ENCODE measurements at places on chromosomes 13 and 19.

GRCh38 chr19:32165141-32165540, 180.3 kb upstream of the ZNF507 start:
- no peak for DNase-seq

DNA sequence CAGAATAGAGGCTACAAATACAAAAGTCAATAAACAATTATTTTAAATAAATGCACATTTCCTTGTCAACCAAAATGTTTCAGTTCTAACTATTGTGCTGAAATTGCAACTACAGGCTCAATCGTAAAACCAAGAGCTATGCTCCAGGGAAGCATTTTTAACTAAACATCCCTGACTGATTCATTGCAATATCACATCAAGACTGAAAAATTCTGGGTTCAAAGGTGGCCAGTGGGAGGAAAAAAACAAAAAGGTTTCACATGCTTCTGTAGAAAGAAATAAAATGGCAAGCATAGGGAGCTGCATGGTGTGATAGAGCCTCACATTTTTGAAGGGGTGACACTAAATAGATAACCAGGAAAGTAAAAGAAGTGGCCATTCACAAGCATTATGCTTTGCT, 862.8 kb downstream of the PCDH9 start:
- DNase-seq, result no peak

GRCh38 chr19:29680447-29680846, 15.2 kb downstream of the PLEKHF1 start:
- DNase-seq, result no peak

DNA sequence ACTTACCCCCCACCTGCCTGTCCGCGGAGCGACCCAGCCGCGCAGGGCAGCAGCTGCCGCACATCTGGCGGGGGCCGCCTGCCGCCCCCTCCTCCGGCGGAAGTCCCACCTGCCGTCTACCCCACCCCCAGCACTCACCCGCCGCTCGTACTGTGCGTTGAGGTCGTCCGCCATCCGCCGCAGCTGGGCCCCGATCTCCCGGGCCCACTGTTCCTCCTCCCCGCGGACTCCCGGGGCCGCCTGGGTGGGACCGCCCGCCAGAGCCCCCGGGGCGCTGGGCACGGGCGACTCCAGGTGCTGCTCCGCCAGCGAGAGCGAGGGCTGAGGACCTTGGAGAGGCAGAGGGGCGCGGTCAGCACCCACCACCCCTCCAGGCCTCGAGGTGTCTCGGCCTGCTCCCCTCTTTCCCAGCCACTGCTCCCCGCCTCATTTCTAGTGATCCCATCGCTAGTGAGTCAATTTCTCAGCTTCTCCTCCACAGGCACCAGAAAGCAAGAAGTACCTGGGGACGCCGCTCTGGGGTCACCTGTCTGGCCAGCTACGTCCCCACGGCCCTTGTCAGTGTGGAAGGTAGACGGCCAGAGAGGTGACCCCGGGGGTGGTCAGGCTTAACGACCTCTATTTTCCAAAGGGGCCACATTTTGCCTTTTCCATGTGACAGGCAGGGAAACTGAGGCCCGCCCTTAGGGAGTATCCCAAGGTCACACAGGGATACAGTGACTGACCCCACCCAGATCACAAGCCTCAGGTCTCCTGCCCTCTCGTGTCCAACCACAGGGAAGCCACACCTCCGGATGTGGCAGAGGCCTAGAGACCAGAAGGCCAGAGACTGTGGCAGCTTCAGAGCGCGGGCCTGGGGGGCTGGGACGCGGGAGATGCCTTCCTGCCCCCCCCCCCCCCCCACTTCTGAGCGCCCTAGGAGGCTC, 4.3 kb downstream of the BBC3 start:
- DNase-seq, result no peak

DNA sequence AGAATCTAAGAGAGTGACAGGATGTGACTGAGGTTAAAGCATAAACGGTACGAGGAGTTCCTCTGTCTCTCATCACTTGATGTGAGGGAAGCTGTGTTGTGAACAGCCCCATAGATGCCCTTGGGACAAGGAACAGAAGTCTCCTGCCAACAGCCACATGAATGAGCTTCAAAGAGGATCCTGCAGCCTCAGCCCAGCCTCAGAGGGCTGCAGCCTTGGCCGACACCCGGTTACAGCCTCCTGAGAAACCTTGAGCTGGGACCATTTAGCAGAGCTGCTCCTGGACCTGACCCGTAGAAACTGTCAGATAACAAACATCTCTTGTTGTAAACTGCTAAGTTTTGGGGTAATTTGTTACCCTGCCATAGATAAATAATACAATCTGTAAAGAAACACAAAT, 54.2 kb downstream of the CCNE1 start:
- DNase-seq, result no peak

GRCh38 chr13:29593605-29594297, 1.7 kb downstream of the SLC7A1 start:
- DNase-seq, result no peak
